ENCODE measurements at places on chromosomes 1 and 21.
A peak's percentile ranks its signal among the peaks of the same experiment; 100 is the strongest.

DNA sequence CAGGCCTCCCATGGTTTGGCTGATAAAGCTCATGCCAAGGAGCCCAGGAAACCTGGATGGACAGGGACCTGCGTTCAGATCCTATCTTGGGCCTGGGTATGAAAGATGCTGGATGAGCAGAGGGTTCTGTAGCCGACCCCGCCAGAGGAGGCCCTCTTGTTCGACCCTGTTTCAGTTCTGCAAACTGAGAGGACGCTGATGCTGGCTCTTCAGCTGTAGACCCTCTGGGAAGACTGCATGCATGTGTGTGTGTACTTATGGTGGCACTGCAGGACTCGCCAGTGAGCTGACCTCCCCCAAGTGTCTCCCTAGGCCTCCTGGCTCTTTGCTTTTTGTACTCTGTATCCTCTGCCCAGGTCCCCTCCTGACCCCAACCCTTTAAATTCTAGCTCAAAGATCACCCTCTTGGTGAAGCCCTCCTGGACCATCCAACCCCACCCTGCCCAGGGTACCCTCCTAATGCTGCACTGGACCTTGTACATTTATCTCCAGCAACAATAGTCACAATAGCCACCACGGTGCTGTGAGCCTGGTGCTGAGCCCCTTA lies 1.6 kb downstream of the EPS8L3 start:
- no peak for DNase-seq

DNA sequence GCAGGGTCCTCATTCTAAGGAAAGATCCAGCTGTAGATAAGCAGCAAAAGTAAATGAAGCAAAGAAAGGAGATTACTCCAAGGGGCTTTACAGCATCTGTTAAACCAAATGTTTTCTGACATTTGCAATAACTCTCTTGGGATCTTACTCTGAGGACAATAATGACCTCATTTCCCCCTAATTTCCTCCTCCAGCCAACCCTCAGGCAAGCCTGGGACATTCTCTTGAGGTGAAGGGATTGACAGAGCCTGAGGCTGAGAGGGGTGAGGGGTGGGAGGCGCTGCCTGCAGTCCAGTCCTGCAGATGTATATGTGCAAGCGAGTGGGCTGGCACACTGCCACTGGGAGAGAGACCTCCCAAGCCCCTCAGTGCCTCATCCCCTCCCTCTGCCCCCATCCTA lies 40.5 kb upstream of the NEK2 start:
- no peak for DNase-seq

GRCh38 chr1:99181892-99182291 lies 82.4 kb upstream of the PLPPR4 start:
- no peak for DNase-seq

DNA sequence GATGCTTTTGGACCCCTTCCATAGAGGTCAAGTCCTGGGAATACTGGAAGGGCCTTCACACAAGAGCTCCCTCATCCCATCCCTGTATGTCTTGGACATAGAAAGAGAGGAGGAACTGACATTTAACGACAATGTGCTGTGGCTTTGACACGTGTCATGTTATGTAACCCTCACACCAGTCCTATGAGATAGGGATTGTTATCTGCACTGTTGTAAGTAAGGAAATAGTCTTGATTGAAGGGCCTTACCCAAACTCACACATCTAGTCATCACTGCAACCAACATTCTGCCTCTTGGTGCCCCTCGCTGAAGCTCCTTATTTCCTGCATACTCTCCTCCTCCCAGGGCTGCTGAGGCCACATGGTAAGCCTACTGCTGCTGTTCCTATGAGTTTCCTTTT lies 63.7 kb upstream of the ANGPTL1 start:
- DNase-seq: no peak

GRCh38 chr1:33327587-33328325 lies 6.9 kb upstream of the A3GALT2 start:
- peak; percentile 76 for DNase-seq

DNA sequence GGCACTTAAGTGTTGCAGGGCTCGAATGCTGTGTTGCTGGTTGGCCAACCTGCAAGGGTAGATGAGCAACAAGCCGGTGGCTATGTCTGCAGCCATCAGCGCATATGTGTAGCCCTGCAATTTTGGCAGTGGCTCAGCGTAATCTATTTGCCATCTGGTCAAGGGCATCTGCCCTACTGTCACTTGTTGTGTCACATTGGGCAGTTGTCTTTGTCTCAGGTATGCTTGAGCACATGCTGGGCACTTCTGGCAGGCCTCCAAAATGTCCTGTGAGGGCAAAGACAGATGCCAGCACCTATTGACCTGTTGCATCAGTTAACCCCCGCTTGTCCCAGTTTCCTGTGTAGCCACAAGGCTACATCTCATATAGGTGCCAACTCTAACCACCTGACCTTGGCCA lies 111.8 kb downstream of the GDAP2 start:
- DNase-seq: no peak

- no peak for DNase-seq
These were observed 92.7 kb downstream of the LRRC8C start for GRCh38 chr1:89725631-89726030.

DNA sequence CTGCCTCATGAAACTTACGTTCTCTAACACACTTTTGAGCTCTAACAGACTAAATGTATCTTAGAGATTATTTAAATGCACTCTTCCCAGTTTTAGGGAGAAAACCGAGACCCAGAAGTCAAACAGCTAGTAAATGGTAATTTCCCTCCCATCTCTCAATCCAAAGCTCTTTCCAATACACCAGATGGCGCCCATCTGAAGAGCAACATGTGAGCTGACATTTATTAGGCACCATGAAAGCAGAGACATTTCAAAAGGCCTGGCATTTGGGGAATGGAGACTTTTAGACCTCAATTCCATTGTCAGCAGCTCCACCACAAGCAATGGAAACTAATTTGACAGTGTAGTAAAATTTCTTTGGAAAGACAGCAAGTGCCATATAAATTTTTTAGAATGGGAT lies 191.4 kb downstream of the DAB1 start:
- DNase-seq: no peak

DNA sequence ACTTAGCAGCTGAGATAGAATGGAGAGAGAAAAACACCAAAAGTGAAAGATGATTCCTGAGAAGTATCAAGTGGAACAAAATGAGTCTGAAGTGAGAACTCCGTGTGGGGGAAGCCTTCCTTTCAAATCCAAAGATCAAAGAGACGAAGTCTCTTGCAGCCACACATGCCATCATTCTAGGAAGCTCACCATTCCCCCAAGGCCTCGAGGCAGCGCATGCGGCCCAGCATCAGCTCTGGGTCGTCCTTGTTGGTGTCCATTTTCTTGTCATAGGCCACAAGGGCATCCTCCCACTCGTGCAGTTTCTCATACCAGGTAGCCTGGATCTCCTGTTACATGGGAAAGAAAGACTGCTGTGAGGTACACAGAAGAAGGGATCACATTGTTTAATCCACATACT lies 32.2 kb upstream of the ANGPTL7 start:
- no peak for DNase-seq

DNA sequence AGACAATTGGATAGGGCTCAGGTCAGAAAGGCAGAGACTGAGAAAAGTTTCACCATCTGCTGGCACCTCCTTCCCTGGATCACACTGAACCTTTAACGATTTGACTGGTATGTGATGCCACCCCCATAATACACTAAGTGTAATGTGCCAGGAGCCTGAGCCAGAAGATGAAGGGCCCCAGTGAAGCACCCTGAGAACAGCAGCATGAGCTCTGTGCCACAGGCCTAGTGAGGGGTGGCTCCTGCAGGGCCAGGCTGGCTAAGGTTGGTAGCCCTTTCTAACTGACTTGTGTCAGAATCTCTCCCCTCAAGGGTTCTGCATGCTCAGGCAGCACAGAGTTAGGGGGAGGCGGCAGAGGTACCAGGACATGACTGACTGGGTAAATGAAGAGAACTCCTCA lies 38.9 kb downstream of the ARHGEF11 start:
- DNase-seq: no peak

GRCh38 chr21:41375875-41376274 lies 14.0 kb downstream of the MX2 start:
- DNase-seq: no peak

DNA sequence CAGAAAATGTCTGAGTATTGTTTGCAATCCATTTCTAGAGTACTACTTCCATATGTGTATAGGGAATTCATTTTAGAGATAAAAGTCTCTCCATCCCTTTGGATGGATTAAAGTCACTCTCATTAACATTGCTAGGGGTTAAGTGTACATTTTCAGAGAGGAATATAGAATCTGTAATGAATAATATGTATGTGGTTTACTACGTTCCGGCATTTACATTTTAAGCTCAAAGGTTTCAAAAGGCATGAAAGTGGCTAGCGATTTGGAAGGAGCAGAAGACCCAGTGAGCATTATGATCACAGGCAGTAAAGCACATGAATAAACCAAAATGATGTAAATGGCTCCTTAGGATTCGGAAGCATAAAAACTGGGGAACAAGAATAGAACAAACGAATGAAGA lies 123.0 kb downstream of the DSCAM start:
- DNase-seq: no peak

Measured in NCI-H1092 treated with DMSO at 0.1 percent for 48 hours (cell line).